ENCODE measurements at places on chromosomes 5 and 9.

- DNase-seq: no peak
These were observed 390 bp upstream of the SNX2 start for GRCh38 chr5:122774519-122774860.

GRCh38 chr5:83555263-83555662 lies 83.7 kb downstream of the VCAN start:
- DNase-seq: no peak

DNA sequence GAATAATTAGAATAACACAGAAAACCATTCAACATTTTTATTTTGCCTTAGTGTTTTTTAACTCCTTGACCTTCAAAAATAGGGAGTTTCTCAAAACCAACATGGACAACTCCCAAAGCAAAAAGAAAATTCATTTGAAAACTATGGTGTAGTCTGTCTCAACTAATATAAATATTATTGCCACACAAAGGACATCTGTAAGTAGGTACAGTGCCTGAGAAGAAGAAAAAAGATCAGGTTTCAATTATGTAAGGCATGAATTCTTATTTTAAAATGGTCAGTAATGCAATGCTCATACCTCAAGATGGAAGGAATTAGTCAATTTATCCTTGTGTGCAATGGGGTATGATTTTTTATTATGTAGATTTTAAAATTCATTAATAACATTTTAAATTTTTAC lies 109.6 kb upstream of the CNTLN start:
- DNase-seq: no peak

DNA sequence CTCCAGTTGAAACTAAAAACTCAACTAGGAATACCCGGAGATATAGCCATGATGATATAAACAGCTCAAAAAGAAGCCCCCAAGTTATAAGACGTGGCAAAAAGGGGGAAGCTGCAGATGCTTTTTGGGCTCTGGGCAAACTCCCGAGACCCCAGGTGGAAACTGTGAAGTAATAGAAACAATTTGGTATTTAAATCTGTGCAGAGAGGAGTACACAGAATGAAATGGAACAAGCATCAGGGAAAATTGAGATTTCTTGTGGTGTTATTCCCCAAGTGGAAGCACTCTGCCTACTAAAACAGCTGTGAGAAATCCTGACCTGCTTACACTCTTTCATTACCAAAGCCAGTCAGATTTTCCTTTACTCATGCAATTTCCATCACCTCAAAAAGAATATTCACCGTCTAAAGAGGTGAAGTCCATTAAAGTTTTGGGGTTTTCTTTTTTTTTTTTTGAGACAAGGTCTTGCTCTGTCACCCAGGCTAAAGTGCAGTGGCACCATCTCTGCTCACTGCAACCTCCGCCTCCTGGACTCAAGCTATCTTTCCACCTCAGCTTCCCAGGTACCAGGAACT lies 23.5 kb downstream of the SAXO1 start:
- no peak for DNase-seq

DNA sequence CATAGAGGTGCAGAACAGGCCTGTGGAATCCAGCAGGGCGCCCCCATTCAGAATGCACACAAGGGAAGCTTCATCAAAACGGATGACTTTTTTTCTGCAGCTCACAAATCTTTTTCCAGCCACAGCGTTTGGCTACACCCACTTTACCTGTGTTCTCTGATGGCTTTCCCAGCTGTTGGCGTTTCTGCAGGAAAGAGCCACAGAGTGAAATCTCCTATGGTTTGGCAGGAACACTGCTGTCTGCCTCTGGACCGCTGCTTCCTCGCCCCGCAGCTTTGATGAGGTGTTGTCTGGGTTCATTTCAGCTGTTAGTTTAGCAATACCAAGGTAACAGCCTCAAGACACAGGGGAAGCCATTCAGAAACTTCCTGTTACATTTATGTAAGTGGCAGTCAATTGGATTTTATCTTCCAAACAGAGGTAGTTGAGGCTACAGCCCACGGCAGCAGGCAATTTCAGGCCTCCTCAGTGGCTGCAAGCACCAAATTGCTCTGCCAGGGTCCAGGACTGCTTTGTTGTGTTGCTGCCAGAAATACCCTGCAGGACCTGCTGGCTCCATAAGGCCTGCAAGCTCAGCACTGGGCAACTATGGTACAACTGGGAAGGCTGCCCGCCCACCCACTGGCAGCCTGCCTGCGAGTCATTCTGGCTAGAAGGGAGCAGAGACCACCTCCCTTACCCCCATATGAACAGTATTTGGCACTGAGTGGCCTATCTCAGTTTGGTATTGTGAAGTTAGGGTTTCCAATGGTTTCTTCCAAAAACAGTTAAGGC lies 96.7 kb downstream of the MVB12B start:
- DNase-seq: no peak

- DNase-seq: no peak
These were observed 14.8 kb downstream of the ATP10B start for GRCh38 chr5:160837211-160837610.

DNA sequence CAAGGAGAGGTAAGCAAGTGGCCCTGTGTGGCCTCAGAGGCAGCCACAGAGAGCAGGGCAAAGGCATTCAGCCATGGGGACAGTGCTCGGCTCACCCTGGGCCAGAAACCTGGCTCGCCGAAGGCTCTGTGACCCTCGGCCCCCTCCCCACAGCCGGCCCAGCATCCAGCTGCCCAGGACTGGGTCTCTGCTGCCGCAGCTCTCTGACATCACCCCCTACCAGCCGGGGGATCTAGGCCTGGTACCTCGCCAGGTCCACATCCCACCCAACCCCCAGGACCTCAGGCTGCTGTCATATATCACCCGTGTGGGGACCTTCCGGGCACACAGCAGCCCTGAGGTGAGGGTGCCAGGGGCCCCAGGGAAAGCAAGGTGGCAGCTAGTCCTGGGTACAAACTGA lies 2.6 kb downstream of the PTRH1 start:
- DNase-seq: no peak

DNA sequence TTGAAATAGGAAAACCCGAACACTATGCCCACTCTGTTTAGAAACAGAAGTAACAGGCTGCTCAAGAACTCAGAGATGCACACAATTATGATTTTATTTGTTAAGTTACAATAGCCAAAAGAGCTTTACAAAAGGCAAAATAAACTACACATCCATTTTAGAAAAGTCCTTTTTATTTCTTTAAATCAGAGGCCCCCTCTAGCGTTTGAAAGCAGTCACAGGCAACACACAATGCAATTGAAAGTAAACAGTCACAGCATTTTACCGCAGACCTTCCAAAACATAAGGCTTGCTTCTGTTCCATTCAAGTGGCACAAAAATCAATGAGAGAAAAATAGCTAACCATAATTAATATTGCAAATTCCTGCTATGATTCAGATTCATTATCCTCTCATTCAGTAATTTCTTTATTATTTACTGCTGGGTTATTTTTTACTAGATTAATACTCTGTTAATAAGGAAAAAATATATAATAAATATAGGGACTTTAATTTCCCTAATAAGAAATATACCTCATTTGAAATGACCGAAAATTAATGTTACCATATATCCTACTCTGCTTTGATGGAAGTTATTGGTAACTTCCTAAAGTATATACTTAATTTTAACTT lies 78.3 kb downstream of the CEP120 start:
- no peak for DNase-seq

Measured in 8988T (cell line).